ENCODE measurements at places on chromosomes 5 and 9.
A peak's percentile ranks its signal among the peaks of the same experiment; 100 is the strongest.

- no peak for DNase-seq
Measured at GRCh38 chr9:3887786-3888496, 362.1 kb upstream of the RFX3 start.

DNA sequence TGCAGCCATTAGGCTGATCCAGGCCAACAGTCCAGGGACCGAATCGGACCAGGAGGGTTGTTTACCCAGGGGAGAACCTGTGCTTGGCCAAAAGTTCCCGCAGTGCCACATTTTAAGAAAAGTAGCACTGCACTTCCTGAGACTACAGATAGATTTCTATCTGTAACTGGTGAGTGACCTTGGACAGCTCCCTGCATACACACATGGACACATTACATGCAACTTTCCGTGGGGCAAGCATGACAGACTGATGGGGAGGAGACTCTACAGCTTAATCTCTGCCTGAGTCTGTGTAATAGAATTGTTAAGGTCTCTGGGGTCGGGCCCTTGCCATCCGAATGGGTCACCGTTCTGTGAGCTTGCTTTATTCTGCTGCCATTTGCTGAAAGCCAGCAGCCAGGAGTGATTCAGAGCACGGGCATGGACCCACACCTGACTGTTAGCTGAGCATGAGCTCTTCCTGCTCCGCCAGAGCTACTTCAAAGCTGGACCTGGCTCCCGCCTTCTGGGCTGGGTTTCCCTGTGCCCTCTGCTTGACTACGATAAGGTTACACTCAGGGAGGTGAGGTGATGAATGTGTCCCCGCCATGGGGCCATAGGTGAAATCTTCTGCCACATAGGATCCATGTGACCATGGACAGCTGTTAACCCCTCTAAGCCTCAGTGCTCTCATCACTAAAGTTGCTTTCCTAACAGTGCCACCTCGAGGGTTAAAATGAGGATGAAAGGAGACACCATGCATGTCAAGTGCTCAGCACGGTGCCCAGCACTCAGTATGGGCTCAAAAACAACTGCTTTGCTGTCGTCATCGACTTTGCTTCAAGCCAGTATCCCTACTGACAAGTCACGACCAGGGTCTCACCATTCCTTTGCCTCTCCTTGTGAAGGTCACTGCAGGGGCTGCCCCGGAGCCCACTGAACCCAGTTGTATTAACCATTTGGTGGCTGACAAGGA is 200.0 kb downstream of the MELK start:
- no peak for DNase-seq

DNA sequence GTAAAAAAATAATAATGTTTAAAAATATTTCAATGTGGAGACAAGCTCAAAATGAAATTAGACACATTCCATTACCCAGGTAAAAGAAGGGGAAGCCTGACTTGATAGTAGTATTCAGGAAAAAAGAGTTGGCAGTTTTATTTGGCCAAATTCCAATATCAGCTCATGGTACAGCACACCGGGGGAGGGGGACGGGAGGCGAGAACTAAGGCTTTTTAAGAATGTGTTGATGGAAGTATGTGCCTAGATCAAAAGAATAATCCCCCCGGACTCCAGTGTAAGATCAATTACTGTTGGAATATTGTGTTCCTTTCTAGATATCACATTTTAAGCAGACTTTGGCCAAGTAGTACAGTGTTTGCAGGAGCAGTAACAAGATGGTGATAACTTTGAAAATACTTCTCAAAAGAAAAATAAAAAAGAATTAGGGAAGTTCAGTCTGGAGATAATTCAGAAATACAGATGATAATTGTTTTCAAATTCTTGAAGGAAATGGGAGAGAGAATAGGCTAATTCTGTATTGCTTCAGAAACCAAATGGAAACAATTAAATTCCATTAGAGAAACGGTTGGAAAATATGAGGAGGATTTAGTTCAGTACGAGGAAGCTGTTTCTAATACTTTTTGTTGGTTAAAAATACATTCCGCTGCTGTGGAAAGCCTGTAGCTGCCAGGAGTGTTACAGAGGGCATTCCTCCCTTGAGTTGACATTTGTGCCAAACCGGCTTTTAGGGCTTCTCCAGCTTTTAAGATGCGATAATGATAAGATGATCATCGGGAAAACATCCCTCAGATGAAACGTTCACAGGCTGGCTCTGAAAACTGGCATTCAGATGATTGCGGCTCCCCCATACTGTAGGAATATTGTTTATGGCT is 98.1 kb upstream of the ERBIN start:
- DNase-seq = no peak

GRCh38 chr5:168334695-168335094 is 43.2 kb downstream of the WWC1 start:
- no peak for DNase-seq

DNA sequence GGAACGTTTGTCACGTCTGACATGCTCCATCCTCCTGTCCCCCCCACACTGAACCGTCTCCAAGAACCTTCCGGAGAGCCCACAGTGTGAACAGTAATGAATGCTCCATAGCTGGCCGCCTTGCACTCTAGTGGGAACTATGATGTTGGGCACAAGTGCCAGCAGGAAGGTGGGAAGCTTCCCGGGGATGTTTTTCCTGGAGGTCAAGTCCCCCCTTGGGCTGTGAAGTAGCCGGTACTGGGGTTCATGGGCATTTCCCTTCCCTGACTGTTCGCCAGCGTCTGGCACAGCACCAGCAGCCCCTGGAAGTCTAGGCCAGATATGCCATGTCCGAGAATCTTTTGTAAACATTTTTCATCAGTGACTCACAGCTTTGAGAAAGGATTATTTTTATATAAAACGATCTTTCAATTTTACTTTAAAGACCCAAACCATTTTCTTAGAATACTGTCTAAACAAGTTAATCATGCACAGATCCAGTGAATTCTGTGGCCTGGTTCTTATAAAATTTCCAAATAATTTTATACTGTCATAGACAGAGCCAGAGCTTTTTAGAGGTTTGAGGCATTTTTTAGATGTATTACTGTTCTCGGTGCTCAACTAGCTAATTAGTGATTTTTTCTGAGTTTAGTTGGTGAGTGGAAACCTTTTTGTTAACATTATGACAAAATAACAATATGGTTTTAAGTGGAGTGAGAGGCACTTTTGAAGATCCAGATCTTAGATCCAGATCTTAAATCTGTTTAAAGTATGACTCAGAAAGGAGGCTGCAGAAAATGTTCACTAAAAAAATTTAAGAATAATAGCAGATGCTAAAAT is 11.6 kb downstream of the ABL1 start:
- DNase-seq = peak; percentile 5

- DNase-seq = no peak
Measured at GRCh38 chr5:74079971-74080556, 454.1 kb downstream of the ARHGEF28 start.

DNA sequence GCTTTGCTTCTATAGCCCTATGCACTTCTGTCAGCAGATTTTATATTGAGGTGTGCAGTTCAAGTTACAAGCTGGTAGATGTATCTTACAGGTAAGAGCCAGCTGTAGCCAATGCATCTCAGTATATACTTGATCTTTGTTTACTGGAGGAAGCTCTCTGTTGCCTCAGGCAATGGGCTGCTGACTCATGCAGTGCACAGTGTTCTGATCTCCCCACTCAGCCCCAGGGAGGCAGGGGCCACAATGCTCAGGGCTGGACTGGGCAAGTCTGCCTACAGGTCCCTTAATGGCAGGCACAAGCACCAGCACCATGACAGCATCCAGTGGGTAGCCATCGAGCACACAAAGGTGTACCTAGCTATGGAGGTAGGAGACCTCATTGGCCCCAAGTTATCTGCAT is 178.8 kb upstream of the CDH10 start:
- DNase-seq = no peak

DNA sequence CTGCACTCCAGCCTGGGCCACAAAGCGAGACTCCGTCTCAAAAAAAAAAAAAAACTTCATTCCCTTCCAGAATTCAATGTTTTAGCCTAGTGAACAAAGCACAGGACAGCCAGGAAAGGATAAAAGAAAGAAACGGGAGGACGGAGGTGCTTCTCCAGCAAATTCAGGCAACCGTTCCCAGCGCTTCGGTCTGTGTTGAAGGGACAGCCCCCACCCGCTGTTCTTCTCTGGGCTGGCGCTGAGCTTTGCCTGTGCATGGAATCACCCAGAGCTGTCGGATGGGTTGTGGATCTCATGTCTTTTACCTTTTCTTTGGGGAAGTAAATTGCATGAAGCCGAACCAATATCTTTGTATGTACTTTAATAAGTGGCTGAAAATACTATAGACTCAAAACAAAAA is 248.4 kb upstream of the IRX2 start:
- DNase-seq = no peak

DNA sequence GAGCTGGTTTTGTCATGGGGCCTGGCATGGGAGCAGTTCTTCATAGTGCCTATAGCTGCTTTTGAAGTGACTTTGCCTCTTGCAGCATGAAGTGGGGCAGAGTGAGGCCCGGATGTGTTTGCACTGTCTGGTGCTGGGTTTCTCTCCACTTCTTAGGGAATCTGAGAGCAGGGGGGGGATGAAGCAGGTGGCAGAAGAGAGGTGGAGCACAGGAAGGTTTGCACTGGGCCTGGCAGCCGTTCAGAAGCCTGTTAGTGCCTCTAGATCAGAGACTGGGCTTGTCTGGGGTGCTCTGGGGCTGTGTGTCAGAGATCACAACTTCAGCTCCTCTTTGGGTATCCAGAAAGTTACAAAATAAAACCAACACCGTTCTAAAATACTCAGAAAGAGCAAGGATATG is 18.4 kb downstream of the USP20 start:
- DNase-seq = no peak

DNA sequence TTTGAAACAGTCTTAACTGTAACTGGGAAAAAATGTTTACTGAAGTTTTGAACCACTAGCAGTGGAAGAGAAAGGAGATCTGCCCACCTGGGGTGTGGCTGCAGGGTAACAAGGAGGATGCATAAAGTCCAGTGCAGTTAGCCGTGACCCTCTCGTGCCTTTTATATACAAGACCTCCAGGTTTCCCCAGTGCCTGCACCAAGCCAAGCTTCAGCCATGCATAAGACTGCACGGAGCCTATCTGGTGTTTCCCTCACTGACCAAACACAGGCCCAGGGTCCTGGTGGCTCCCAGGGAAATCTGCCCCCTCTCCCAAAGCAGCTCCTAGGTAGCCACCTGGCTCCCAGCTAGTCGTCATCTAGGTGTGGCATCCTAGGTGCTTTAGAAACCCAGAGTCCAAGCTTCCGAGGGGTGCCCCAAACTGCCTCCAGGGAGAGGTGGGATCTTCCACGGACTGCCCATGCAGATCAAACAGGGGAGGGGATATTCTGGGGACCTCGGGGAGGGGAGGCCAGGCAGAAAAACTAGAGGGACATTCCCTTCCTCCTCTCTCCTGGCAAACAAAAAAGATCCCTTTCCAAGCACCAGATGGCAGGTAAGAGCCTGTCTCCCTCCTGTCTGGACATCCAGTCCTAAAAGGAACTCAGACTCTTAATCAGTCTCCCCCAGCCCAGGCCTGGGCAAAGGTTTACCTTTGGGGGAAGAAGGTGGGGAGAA is 2.7 kb downstream of the SHB start:
- no peak for DNase-seq

DNA sequence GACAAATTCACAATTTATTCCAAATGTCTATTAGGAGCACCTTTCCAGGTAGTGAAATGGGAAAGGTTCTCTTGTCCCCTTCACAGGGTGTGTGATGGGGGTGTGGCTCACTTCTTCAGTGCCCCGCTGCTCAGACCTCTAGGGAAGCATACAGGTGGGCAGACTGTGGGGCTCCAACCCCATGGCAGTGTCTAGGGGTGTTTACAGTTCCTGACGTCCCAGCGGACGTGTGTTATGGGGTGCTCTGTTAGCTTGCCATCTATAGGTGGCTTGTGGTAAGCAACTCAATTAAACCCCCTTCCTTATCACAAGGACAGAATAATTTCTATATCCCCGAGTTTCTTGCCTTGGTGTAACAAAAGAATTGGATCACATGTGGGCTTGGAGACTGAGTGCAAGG is 67.4 kb upstream of the SPINK5 start:
- DNase-seq = no peak

- DNase-seq = no peak
Measured at GRCh38 chr9:129402931-129403778, 217.7 kb downstream of the C9orf50 start.

GRCh38 chr5:135878156-135878620 is 17.5 kb downstream of the IL9 start:
- no peak for DNase-seq

DNA sequence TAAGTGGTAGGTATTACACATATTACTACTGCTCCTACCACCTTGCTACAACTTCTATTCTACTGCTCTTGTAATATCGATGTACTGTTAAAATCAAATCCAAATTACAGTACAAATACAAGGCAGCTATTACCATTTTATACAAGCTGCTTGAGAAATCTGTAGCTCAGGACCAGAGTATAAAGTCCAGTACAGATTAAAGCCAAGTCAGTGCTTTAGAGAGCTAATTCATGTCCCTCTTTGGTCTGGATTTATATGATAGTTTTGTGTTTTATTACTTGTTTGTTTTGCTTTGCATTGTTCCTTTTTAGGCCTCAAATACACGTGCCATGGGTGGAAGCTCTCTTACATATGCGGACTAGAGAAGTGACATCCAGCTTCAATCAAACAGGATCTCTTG is 75.8 kb downstream of the DPYSL3 start:
- no peak for DNase-seq

- DNase-seq = no peak
Measured at GRCh38 chr5:127994087-127994660, 89.4 kb upstream of the SLC12A2 start.

DNA sequence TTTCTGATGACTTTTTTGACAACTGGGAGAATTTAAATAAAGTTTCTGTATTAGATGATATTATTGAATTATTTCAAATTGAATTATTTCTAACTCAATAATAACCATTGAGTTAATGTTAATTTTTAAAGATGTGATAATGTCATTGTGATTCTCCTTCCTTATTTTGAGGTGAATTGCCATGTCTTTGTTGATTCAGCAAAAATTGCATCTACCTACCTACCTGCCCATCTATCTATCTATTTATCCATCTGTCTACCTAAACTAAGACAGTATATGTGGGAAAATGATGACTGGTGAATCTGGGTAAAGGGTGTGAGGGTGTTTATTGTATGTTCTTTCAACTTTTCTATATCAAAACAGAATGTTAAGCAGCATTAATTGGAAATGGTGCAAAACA is 75.0 kb downstream of the G3BP1 start:
- no peak for DNase-seq
